Naive thymus-derived CD8-positive, alpha-beta T cell (primary cell): ENCODE measurements at places on chromosomes 1 and 21.

DNA sequence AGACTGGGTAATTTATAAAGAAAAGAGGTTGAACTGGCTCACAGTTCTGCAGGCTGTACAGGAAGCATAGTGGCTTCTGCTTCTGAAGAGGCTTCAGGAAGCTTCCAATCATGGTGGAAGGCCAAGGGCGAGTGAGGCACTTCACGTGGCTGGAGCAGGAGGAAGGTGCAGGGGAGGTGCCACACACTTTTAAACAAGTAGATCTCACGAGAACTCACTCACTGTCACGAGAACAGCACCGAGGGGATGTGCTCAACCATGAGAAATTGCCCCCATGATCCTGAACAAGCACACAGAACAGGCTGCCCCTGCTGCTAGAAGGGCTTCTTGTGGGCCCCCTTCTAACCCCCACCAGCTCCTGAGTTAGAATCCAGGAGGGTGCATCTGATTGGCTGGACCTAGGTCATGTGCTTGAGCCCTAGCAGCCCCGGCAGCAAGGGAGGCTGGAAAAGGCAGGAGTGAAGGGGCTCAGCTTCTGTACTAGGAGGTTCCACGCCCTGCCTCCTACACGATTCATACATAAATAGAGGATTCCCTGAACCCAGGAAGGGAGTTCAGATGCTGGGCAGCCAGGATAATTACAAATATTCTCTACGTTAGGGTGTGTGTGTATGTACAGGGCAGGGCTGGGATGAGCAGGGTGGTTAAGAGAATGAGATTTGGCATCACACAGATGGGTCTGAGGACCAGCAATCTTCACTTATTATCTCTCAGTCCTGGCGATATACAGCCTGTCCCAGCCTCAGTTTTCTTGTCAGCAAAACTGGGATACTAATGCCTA, 72.8 kb upstream of the ATP5PO start:
- no peaks in the 10 kb centered on the region for H3K36me3 ChIP-seq
- H3K27ac ChIP-seq, result peak overlapping the region; percentile 77
- peaks cover 42% of the 10 kb centered on the region for H3K4me1 ChIP-seq
- H3K27me3 ChIP-seq, result no peaks in the 10 kb centered on the region
- DNase-seq, result no peak

DNA sequence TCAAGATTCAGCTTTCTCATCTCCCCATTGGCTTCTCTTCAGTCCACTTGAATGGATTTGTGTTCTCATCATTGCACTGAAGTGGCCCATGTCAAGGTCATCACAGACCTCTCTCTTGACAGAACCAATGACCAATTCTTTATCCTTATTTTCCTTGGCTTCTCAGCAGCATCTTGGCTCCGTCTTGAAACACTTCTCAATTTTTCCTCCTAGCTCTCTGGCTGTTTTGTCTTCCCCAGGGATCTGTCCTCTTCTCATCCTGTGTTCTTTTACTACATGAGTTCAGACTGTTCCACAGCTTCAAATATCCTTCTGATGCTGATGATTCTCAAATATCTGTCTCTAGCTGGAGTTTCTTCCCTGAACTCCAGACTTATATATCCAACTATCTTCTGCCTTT, 78.6 kb downstream of the COLGALT2 start:
- no peak overlapping the region for H3K4me3 ChIP-seq
- no peaks in the 10 kb centered on the region for H3K36me3 ChIP-seq
- no peaks in the 10 kb centered on the region for H3K27me3 ChIP-seq
- H3K4me1 ChIP-seq, result peaks cover 8% of the 10 kb centered on the region
- H3K27ac ChIP-seq, result no peak overlapping the region

- peaks cover 20% of the 10 kb centered on the region for H3K27me3 ChIP-seq
- no peaks in the 10 kb centered on the region for H3K36me3 ChIP-seq
- H3K27ac ChIP-seq, result no peak overlapping the region
- H3K4me1 ChIP-seq, result no peaks in the 10 kb centered on the region
- no peak overlapping the region for H3K4me3 ChIP-seq
These were observed 37.8 kb upstream of the DOCK7 start for GRCh38 chr1:62726011-62726442.

GRCh38 chr1:205792481-205792881, 17.2 kb upstream of the RAB29 start:
- no peaks in the 10 kb centered on the region for H3K27me3 ChIP-seq
- H3K36me3 ChIP-seq, result no peaks in the 10 kb centered on the region
- no peaks in the 10 kb centered on the region for H3K4me1 ChIP-seq
- DNase-seq, result no peak

DNA sequence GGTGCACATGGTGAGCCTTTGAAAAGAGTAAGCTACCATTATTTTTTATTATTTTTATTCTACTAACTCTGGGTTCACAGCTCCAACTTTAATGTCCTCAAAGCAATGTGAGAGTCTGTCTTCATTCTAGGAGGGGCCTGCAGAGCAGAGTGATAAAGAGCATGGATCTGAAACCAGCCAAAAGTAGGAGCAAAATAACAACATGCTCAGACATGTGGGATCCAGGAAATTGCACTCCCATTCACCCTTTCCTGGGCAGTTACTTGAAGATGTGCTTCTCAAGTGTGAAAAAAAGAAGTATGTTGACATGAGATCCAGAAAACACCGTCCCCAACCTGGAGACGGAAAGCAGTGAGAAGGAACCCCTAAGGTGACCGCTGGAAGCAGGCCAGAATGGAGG, 8.7 kb upstream of the LIN28A start:
- H3K36me3 ChIP-seq, result no peaks in the 10 kb centered on the region
- peaks cover 9% of the 10 kb centered on the region for H3K27me3 ChIP-seq
- no peak for DNase-seq
- no peak overlapping the region for H3K27ac ChIP-seq

DNA sequence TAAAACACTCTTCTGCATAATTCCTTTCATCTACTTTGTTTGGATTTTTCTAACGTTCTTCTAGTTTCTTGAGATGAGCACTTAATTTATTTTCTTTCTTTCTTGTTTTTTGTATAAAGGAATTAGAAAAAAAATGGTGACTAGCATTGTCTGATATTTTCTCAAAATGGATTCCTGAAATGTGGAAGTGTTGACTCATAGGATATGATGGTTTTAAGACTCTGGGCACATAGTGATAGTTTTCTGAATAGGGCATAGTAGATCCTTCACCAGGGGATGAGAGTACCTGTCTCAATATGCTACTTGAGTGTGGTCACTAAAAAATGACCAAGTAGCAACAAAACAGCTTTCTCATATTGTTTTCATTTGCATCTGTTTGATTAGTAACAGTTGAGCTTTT, 100.9 kb downstream of the PEX14 start:
- H3K27me3 ChIP-seq, result no peaks in the 10 kb centered on the region
- no peaks in the 10 kb centered on the region for H3K36me3 ChIP-seq
- no peak for DNase-seq
- H3K27ac ChIP-seq, result no peak overlapping the region
- peaks cover 4% of the 10 kb centered on the region for H3K4me1 ChIP-seq

DNA sequence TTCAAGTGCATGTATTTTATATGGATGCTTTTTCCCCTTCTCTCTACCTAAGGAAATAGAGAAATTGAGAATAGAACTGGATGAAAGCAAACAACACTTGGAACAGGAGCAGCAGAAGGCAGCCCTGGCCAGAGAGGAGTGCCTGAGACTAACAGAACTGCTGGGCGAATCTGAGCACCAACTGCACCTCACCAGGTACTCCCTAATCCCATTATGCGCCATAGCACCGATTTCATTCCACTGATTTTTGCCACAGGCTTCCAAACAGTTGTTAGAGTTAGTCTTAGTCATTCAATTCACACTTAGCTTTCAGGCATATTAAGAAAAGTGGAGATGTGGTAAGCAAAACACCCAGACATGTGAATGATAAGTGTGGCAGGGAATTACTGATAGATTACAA, 122.8 kb downstream of the SDCCAG8 start:
- H3K4me3 ChIP-seq, result no peak overlapping the region
- peaks cover 2% of the 10 kb centered on the region for H3K4me1 ChIP-seq
- H3K27ac ChIP-seq, result no peak overlapping the region
- H3K27me3 ChIP-seq, result no peaks in the 10 kb centered on the region
- peaks cover 46% of the 10 kb centered on the region for H3K36me3 ChIP-seq

DNA sequence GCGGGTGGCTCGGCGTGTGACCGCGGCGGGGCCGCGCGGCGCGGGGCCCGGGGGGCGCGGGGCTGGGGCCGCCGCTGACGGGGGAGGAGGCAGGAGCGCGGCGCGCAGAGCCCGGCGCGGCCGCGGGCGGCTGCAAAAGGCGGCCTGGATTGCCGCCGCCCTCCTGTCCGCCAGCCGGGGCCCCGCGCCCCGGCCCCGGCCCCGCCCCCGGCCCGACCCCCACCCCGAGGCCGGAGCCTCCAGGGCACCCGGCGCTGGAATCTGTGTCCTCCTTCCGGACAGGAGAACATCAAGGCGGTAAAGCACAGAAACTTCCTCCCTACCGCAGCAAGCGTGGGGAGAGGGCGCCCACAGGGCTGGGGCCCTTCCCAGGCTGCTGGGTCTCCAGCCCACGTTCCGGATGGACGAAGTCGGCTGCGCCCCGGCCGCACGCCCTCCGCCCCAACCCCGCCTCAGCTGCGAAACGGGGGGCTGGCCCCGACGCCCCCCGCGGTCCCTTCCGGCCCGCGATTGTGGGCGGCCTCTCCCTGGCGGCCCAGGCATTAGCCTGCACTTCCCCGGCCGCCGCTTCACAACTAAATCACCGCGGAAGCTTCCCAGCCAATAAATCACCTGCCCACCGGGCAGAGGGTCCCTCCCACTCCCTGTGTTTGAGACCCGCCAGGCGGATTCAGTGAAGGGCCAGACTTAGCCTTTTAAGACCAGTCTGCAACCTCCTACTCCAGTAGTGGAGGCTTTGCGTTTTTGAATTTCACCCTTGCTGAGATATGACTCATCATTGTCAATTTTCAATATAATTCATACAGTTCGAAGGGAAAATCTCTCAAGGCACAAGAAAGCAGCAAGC, 106.0 kb downstream of the SLC45A1 start:
- no peak overlapping the region for H3K4me3 ChIP-seq
- H3K27me3 ChIP-seq, result no peaks in the 10 kb centered on the region
- peak; percentile 29 for DNase-seq
- H3K27ac ChIP-seq, result peak overlapping the region; percentile 97

DNA sequence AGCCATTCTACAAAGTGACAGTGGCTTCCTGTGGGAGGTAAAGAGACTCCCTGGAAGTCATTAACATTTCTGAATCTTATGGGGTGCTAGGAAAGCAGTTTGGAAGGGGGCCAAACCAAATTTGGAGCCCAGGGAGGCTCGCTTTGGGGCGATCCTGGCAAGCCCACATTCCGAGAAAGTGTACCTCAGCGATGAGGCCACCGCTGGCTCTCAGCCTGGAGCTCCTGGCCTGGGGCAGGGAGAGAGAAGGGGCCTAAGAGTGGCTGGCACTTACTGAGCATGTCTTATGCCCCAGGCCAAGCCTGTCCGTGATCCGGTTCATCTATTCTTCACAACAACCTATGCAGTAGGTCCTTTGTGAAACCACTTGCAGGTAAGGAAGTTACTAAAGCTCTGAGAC, 98.8 kb downstream of the CCDC185 start:
- no peak overlapping the region for H3K4me3 ChIP-seq
- H3K4me1 ChIP-seq, result peaks cover 2% of the 10 kb centered on the region
- no peak for DNase-seq
- no peaks in the 10 kb centered on the region for H3K27me3 ChIP-seq
- H3K27ac ChIP-seq, result no peak overlapping the region
- H3K36me3 ChIP-seq, result no peaks in the 10 kb centered on the region

DNA sequence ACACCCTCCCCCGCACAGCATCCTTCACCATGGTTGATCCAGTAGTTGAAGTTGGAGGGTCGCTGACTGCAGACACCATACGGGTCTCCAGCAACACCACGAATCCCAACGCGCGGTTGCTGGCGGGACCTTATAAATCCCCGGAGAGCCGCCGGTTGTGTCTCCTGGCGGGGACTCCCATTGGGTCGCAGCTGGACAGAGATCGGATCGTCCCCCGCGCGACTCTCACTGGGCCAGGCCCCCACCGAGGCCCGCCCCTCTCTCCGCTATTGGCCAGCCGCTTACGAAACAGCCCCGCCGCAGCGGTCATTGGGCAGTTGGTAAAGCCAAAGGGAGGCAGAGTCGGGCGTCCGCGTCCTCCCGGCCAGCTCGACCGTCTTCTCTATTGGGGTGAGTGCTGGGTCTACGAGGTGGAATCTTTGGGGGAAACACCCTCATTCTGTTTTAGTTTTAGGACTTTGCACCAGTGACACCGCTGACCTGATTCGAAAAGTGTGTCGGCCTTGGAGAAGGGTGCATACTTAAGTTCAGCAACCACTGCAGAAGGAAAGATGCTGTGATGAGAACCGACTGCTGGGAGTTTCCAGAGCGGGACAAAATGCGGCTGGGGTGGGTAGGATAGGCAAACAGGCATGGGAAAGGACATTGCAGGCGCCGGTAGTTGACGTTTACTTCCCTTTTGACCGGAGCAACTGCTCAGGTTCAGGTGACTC, 27.4 kb downstream of the RABIF start:
- DNase-seq, result peak; percentile 24
- no peaks in the 10 kb centered on the region for H3K36me3 ChIP-seq
- H3K4me3 ChIP-seq, result peak overlapping the region; percentile 89
- H3K27me3 ChIP-seq, result peaks cover 70% of the 10 kb centered on the region
- no peak overlapping the region for H3K27ac ChIP-seq
- H3K4me1 ChIP-seq, result peaks cover 15% of the 10 kb centered on the region

GRCh38 chr1:199574950-199575349, 452.6 kb upstream of the NR5A2 start:
- no peaks in the 10 kb centered on the region for H3K36me3 ChIP-seq
- no peak overlapping the region for H3K27ac ChIP-seq
- H3K4me1 ChIP-seq, result no peaks in the 10 kb centered on the region
- no peak for DNase-seq

DNA sequence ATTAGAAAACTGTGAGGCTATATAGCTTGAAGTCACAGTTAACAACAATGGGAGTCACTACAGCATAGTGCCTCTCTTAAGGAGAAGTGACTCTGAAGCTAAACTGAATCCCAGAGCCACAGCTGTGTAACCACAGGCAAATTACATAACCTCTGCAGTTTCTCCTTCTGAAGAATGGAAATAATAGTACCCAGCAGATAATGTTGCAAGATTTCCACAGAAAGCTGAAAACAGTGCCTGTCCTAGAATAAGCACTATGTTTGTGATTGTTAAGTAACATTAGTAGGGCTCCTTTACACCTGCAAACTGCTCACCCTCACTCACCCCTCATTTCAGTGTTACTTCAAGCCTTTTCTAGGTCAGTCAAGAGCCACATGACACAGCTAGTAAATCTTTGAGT, 886.7 kb downstream of the PLA2G4A start:
- H3K27me3 ChIP-seq, result no peaks in the 10 kb centered on the region
- no peaks in the 10 kb centered on the region for H3K36me3 ChIP-seq
- no peak overlapping the region for H3K4me3 ChIP-seq
- H3K27ac ChIP-seq, result no peak overlapping the region
- no peak for DNase-seq

- no peaks in the 10 kb centered on the region for H3K27me3 ChIP-seq
- H3K4me1 ChIP-seq, result no peaks in the 10 kb centered on the region
- no peak overlapping the region for H3K4me3 ChIP-seq
- H3K27ac ChIP-seq, result no peak overlapping the region
These were observed 85.9 kb downstream of the CENPF start for GRCh38 chr1:214688891-214689290.
